ENCODE measurements at places on chromosomes 3 and 15. TPM values are rescaled to one million over a fixed set of nuclear protein-coding genes. Genes with fewer than 3 reads are reported as not detected.

DNA sequence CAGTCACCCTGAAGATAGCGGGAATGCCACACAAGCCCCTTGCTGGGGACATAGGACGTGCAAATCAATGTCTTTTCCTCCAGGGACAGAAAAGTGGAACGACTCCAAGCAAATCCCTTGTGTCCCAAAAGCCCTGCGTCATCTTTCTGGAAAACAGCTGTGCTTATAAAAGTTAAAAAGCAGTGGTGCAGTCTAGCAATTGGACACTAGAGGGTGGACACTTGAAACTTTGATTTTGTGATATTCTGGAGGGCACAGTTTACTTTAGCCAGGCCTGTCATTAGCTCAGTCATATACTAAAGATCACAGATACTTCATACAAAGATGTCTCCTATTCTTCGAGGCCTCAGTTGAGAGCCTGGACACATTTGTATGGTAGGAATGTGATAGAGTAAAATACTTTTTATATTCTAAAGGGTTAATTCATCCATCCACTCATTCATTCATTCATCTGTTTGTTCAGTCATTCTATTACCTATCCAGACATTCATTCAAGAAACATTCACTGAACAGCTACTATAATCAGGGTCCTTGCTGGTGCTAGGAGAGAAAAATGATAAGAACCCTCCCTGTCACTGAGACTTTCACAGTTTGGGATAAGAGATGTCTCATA is 63.8 kb upstream of the ANKRD34C start:
- DNase-seq: no peak

- DNase-seq: no peak
Measured at GRCh38 chr15:99443768-99444446, 121.9 kb upstream of the MEF2A start.

LRRC34 gene
- total RNA-seq: 10.3 TPM

PROS1 gene
- total RNA-seq: 329 TPM

TMEM158 gene
- 3.8 TPM for total RNA-seq

- DNase-seq: no peak
Measured at GRCh38 chr3:124903896-124904834, 17.0 kb upstream of the ITGB5 start.

AP3B2 gene
- 14.2 TPM for total RNA-seq

C2CD4B gene
- total RNA-seq: 1.8 TPM

DNA sequence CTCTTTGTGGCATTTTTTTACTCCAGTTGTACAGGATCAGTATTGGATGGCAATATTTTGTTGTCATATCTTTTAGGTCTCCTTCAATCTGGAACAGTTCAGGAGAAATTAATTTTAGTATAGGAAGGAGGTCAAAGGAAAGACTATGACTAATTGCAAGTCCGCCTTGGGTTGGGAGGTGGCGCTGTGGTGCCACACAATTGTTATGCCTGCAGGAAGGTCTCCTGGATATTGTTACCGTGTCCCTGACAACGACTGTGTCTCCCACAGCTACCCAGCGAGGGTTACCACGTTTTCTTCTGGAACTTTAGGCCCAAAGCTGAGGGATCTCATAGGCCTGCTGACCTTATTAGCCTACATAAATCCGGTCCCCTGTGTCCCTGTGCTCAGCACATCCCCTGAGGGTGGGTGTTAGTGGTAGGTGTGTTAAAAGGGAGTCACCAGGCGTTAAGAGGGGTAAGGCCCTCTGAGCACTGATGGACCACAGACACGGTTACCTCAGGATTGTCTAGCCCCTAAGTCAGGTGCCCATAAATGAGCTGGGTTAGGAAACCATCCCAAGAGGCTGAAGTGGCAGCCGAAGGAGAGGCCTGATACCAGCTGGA is 31.5 kb downstream of the KCNAB1 start:
- DNase-seq: peak; percentile 62

- DNase-seq: no peak
Measured at GRCh38 chr3:81980596-81981494, 219.4 kb upstream of the GBE1 start.

SERPINI1 gene
- total RNA-seq: 1.5 TPM

DNA sequence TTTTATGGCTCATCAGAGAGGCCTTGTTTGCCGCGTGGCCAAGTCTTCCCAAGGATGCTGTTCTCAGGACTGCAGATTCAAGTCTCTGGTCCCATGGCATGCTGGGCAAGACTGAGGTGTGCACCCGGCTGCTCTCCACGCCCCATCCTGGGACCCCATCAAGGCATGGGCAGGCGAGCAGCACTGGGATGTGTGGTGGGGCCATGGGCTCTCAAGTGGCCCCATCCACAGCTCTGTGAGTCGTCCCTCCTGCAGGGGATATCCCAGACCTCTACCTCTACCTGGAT is 13.1 kb upstream of the GP9 start:
- DNase-seq: no peak

- no peak for DNase-seq
Measured at GRCh38 chr15:35444557-35445204, 101.3 kb downstream of the DPH6 start.

Measured in tibial nerve (tissue), 4 donors.